ENCODE measurements at places on chromosomes 11 and 22.

DNA sequence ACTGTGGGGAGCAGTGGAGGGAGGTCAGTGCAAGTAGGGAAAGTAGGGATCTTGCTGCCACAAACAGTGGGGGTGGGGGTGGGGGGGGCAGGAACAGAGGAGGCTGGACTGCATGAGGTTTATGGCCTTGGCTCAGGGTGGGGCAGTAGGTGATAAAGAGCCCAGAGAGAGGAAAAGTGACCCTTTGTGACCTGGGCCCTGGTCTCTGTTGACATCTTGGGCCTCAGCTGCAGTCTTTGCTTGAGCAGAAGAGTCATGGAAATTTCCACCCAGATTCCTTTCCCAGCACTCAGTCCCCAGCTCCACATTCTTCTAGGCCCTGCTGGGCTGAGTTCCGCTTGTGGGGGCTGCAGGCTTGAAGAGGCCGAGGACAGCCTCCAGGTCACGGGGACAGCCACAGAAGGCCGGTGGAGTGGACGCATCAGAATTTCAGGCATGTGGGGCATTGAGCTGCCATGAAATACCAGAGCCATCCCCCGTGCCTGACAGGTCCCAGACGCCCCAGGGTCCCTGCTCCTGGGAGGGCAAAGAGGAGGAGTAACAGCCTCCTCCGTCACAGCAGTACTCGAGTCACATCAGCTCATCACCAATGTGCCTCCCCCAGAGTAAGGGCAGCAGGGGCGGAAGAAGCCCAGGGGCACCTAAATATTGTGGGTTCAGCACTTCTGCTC lies 9.7 kb upstream of the MALAT1 start:
- DNase-seq, result no peak

DNA sequence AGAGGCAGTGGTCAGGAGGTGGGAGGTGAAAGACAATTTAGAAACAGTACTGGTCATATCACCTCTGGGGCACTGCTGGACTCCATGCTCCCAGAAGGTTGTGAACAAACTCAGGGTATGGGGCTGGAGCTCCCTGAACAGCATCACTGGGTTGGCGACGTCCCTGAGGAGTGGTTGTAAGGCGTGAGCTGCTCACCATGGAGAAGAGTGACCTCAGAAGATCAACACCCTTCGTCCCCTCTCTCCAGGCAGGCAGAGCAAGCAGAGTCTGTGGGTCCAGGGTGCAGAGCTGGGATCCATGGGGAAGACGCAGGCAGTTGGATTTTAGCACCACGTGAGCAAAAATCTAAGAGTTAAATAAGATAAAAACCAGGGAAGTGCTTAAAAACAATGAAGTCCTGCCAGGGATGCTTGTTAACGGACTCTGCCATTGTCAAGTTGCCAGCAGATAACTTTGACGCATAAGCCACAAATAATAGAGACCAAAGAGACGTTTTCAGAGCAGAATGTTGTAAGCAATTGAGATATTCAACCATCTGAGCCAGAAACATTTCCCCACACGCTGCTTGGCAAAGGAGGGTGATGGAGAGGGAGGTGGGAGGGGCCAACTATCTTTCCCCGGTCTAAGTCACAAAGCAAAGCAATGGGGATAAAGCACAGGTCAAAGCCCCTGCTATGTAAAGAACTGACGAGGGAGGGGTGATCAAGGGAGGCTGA lies 13.6 kb downstream of the PNPLA5 start:
- DNase-seq, result no peak

- DNase-seq, result no peak
Observed at GRCh38 chr22:38523479-38523878, 17.4 kb upstream of the DDX17 start.

GRCh38 chr11:113904379-113905101 lies at the start of gene HTR3B:
Gene HTR3B, plus strand, starts transcription at chr11:113904796. Its CDS starts 138 bp downstream, at chr11:113904934.
- no peak for DNase-seq

GRCh38 chr11:96074551-96075310 lies 150.8 kb upstream of the MTMR2 start:
- DNase-seq, result no peak

GRCh38 chr22:41664951-41665350 lies 23.7 kb downstream of the SNU13 start:
- DNase-seq, result no peak

DNA sequence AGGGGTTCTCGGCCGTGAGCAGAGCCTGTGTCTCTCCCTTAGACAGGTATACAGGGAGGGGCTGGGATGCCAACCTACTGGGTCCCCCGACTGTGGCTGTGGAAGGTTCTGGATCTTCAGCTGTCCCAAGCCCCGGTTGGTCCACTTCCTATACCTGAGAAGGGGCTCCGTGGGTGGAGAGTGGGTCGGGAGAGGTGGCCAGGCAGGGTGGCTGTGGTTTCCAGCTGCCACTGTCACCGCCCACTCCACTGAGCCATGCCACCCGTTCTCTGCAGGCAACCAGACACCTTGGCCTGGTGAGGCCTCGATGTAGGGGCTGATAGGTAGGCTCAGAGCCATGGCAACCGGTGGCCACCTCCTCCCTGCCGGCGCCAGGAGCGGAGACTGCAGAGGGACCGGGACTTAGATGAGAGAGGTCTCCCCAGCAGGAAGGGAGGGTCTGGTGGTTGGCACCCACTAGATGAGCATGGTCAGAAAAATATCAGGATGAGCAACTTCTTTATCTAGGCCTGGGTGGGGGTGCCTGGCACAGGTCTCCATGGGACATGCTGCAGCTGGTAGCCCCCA lies 53.8 kb downstream of the TRIOBP start:
- DNase-seq, result no peak

DNA sequence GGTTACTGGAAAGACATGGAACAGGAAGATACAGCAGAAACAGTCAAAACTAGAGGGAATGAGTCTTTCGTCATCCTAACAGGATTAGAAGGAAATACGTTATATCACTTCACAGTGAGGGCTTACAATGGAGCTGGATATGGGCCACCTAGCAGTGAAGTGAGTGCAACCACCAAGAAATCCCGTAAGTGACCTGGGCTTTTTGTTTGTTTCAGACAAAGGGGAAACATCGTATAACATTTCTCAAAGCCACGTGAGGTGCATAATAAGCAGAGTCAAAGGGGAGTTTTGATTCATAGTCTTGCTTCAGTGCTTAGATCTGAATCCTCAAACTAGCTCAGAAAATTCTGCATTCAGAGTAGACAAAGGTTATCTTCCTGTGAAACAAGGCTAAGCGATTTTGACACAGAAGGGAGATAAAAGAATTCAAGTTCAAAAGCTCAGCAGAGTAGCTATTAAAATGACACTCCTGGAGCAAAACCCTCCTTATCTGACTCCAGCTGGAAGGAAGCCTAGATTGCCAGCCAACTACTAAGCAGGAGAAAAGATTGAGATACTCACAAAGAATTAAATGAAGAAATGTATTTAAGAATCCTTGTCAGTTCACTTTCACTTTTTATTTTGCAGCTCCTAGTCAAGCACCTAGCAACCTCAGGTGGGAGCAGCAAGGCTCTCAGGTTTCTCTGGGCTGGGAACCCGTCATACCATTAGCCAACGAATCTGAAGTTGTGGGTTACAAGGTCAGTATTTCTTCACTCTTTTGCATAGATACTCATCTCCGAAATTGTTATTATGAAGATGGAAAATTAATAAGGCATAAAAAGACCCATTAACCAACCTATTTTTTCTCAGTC lies 346.4 kb upstream of the ARHGAP42 start:
- DNase-seq, result no peak

- no peak for DNase-seq
Observed at GRCh38 chr11:63768237-63769041, at the start of gene ZFTA. Gene ZFTA, minus strand, starts transcription at chr11:63768775. Its CDS starts 153 bp downstream, at chr11:63768622.

- DNase-seq, result no peak
Observed at GRCh38 chr11:1010551-1011319, 25.8 kb downstream of the MUC6 start.

- DNase-seq, result no peak
Observed at GRCh38 chr11:92969634-92970347, at the start of gene MTNR1B. Gene MTNR1B, plus strand, starts transcription at chr11:92969651. Its CDS starts 75 bp downstream, at chr11:92969726.

DNA sequence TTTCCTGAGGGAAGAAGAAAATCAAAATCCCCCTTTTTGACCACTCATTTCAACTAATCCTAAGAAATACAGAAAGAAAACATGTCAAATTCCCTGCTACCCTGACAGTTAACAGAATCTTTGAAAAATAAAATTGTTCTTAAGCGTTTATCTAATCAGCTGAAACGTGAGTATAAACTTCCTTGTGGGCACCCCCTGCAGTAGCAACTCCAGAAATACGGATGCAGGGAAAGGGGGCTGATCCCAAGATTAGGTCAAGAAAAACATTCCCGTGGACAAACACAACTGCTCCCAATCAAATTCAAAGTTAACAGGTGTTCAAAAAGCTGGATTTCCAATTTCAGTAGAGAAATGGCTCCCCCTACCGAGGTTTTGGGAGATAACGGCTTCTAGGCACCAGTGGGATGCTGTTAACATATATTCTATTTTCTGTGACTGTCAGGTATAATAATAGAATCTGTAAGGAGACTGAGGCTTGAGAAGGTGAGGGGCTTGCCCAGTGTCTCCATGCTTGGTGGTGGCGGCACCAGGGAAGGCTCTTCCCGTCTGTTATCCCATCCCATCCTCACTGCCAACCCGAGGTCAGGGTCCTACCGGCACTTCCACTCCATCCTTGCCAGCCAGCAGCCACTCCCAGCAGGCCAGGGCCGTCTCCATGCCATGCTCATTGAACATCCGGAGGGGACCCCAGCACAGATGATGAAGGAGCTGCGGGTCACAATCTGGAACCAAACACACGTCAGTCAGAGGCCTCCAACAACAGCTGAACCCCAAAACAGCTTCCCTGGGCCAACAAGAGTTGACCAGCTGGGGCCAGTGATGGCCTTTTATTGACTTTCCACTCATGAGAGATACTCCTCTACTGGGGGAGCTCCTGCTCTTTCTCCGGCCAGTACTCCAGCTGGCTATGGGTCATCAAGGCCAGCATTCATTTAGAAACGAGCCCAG lies 32.0 kb upstream of the SERPIND1 start:
- no peak for DNase-seq

- DNase-seq, result no peak
Observed at GRCh38 chr11:62542111-62542745, 4.4 kb downstream of the AHNAK start.

- DNase-seq, result no peak
Observed at GRCh38 chr22:19352766-19353165, 61.2 kb upstream of the CLTCL1 start.

DNA sequence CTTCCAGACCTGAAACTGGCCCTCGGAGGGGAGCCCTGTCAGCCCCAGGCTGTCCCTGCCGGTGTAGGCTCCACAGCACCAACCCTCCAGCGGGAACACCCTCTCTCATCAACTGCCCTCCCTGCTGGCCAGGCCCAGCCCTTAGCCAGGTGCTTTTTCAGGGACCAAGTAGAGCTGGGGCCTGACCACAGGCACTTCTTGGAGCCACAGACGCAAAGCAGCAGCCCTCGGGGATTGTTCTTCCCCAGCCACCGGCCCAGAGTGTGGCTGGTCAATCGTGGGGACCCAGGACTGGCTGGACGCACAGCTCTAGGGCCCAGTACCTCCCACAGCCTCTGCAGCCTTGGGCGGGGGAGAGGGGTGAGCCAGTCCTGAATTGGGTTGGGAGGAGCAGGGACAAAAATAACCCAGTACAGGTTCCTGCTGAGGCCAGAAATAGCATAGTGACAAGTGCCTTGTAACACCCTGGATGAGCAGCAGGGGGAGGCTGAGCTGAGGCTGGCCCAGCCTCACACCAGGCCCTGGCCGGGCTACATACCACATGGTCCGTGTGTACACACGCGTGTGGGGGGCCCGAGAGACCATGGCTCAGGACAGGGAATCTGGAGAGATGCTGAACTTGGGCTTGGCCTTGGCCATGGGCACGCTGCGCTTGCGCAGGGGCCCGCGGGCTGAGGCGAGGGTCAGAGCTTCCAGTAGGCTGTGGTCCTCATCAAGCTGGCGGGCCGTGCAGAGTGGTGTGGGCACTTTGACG lies 2.0 kb downstream of the KCNJ11 start:
- peak; percentile 26 for DNase-seq

DNA sequence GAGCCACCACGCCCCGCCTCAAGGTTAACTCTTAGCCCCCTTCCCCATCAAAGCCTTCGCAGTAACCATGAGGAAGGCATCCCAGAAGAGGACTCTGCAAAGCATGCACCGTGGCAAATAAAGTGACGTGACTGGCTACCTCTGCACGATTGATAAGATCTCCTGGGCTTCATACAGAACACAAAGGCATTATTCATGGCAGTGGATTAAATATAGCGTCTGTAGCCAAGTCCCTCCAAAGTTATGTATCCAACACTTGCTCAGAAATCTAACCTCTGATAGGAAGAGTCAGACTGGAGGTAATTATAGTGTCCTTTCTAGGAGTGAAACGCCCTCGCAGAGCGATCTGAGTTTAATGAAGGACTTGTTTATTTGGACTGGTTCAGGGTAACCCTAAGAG lies 22.4 kb downstream of the CPT1A start:
- DNase-seq, result no peak

All from stimulated activated CD4-positive, alpha-beta T cell treated with anti-CD3 and anti-CD28 coated beads, TNF-alpha, amount 100 ng/mL, for 1 hour (primary cell).